ENCODE measurements at places on chromosomes 2 and 18.

DNA sequence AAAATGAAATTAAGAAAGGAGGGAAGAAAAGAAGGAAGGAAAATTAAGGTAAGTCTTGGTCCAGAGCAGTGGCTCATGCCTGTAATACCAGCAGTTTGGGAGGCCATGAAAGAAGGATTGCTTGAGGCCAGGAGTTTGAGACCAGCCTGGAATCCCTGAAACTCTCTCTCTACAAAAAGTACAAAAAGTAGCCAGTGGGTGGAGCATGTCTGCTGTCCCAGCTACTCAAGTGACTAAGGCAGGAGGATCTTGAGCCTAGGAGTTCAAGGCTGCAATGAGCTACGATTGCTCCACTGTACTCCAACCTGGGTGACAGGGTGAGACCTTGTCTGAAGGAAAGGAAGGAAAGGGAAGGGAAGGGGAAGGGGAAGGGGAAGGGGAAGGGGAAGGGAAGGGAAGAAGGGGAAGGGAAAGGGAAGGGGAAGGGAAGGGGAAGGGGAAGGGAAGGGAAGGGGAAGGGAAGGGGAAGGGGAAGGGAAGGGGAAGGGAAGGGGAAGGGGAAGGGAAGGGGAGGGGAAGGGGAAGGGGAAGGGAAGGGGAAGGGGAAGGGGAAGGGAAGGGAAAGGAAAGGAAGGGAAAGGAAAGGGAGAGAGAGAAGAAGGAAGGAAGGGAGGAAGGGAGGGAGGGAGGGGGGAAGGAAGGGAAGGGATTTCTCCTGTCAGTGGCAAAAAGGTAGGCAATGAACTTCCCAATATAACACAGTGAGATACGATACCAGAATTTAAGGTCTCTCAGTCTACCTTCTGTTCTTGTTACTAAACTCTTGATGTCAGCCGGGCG is 412.8 kb downstream of the CMPK2 start:
- DNase-seq: no peak

GRCh38 chr18:36132756-36133155 is 3.1 kb downstream of the ELP2 start:
- no peak for DNase-seq

DNA sequence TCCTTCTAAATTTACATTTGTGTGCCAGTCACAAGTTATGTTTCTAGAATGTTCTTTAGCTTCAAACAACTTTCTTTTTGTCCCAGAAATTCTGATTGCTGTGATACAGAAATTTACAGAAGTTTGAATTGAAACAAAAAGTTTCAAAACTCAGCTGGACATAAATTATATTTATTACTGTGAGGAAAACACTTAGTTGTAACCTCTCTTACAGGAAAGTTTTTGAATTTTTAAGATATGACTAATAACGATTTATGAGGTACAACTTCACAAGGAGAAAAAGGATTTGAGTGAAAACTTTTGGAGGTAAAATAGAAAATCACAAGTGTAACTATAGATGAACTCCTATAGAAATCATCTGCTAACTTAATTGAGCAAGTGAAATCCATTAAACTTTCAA is 205.3 kb downstream of the TMEM247 start:
- DNase-seq: no peak

DNA sequence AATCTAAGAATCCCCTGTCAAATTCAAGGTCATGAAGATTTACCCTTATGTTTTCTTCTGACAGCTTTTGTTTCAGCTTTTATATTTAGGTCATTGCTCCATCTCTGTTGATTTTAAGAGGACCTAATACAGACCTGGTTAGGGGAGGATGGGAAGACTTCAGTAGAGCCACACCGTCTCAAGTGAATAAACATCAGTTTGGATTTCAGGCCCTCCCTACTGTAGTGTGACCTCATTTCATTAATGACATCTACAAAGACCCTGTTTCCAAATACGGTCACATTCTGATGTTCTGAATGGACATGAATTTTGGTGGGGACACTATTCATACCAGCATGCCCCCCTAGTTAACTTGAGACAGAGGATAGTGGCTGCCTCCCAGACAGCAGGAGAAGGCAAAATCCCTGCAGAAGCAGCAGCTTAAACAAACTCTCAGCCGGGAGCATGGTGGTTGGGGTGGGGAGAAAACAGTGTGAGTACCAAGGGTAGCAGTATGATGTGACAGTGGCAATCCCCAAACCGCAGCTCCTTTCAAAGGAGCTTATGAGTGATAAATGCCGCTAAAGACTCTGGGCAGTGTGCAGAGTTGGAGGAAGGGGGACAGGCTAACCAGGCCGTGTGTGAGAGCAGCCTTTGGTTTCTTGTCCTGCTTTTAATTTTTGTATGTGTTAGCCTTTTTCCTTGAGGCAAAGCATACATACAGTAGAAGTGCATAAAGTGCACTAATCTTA is 65.9 kb upstream of the TNP1 start:
- DNase-seq: no peak

- no peak for DNase-seq
Observed at GRCh38 chr2:70479816-70480215, 73.8 kb downstream of the TGFA start.

DNA sequence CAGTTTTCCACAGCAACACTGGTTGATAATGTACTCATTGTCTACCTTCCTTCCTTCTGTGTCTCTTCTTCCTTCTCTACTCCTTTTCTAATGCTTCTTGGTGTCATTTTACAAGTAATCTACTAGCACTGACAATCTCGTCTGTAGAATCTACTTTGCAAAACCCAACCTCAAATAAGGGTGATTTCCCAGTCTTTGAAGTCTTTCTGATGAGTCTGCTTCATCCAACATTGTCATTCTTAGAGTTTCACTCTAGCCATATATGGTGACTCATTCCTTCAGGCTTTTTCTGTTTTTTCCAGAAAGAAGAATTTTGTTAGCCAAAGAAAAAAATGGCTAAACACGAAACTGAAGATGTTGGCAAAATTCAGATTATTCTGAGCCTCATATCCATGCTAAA is 288.7 kb downstream of the MBD2 start:
- DNase-seq: no peak

- DNase-seq: no peak
Observed at GRCh38 chr2:205695460-205695991, 13.2 kb downstream of the NRP2 start.

GRCh38 chr2:226308986-226309385 is 490.6 kb downstream of the IRS1 start:
- no peak for DNase-seq

- DNase-seq: no peak
Observed at GRCh38 chr2:208820014-208820688, 413.6 kb downstream of the PTH2R start.

DNA sequence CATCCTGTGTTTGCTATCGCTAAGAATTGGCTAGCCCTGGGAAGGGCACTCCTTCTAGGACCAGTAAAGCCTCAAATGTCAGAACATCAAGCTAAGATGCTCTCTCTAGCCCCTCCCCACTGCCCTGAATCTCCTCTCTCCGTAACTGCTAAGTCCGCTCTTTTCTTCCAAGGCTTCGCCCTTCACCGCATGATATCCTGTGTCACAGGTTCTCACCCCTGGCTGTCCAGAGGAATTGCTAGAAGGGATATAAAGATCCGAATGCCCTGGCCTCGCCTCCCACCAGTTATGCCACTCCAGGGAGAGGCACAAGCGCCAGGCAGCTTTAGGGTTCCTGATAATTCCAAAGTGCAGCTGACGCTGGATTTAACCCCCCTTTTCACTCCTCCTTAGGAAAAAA is 17.1 kb upstream of the GPR45 start:
- no peak for DNase-seq

DNA sequence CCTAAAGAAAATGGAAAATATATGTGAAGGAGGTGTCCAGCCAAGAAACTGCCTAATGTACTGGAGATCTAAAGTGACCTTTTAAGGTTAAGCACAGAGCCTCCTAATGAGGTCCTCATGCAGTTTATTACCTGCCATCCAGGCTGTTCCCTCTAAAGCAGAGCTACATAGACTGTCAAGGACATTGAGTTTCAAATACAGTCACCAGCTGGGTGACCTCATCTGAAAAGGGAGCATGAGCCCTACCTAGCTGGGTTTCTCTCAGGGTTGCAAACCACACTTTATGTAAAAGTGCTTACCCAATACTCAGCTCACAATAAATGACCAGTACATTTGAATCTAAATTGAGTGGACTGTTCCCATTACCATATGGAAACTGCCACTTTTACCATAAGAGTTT is 65.4 kb upstream of the CTNNA2 start:
- no peak for DNase-seq

GRCh38 chr2:78982638-78983330 is 42.7 kb upstream of the REG3G start:
- DNase-seq: no peak

- DNase-seq: no peak
Observed at GRCh38 chr2:35408320-35408719, 947.3 kb upstream of the CRIM1 start.

DNA sequence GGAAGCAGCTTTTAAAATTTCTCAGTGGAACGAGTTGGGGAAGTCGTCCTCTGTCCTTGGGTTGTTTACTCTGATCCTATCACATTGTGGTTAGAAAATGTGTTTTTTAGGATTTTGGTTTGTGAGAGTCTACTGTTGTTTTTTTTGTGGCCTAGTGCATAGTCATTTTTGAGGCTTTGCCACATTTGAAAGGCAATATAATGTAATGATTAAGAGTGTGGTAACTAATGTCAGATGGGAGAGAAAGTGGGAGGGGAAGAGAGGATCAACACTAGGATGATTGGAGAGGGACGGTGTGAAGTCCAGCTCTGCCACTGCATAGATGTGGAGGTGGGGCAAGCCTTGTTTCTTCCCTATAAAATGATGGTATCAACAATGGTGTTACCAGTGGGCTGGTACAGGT is 8.5 kb downstream of the SP140L start:
- no peak for DNase-seq

DNA sequence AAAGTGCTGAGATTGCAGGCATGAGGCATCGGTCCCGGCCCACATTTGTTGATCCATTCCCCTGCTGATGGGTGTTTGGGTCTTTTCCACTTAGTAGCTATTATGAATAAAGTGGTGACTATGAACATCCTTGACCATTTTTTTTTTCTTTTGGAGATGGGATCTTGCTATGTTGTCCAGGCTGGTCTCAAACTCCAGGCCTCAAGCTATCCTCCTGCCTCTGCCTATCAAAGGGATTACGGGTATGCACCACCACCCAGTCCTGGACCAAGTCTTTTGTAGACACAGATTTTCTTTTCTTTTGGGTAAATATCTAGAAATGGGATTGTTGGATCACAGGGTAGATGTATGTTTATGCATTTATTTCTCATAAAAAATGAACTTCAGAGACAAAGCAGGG is 1.3 kb upstream of the FAM136A start:
- DNase-seq: no peak

Measured in stimulated activated CD4-positive, alpha-beta T cell treated with anti-CD3 and anti-CD28 coated beads, Interleukin-1b, Interleukin-23, amount 100 ng/mL, for 4 hours (primary cell).